Stimulated activated CD8-positive, alpha-beta memory T cell treated with anti-CD3 and anti-CD28 coated beads, Interleukin-4, amount 100 ng/mL, for 1 hour (primary cell): ENCODE measurements at places on chromosomes 7 and 10.

- DNase-seq = no peak
Measured at GRCh38 chr7:54857294-54857693, 98.3 kb upstream of the SEC61G start.

- no peak for DNase-seq
Measured at GRCh38 chr7:158809596-158809995, 19.7 kb downstream of the ESYT2 start.

DNA sequence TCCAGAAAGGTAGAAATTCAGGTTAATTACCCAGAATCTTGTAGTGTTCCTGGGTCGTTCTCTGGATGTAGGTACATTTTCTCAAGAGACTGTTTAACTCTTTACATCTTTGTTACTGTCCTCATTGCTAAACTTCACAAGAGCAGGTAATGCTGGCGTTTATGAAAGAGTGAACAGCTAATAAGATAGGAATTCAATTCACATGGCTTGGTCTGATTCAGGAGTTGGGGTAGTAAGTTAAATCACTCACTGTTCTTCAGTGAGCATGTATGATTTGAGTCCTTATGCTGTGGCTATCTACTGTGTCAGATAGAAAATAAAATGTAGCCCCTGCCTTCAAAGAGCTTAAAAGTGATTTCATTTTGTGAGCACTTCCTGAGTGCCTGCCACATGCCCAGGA is 480.0 kb downstream of the LRMDA start:
- no peak for DNase-seq

DNA sequence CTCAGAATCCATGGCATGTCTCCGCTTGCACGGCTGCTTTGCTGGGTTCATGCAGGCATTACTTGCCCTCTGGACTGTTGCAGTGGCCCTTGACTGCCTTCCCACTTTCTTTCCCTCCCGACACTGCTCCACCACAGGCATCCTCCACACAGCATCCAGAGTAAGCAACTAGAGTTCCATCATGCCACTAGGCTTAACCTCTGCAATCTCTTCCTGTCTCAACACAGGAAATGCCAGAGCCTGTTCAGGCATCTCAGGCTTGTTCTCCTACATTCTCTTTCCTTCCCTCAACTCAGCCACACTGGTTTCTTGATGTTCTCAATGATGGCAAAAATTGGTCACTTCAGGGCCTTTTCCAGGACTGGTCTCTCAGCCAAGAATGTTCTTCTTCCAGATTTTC is 284.5 kb upstream of the KLF6 start:
- DNase-seq = no peak

DNA sequence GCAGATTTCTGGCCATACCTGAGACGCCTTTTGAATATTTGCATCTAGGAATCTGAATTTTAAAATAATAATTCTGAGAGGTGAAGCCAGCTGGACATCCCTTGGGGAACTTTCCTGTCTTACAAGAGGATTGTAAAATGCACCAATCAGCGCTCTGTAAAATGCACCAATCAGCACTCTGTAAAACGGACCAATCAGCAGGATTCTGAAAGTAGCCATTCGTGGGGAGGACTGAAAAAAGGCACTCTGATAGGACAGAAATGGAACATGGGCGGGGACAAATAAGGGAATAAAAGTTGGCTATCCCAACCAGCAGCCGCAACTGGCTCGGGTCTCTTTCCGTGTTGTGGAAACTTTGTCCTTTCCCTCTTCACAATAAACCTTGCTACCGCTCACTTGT is 9.9 kb downstream of the PPIF start:
- no peak for DNase-seq
